ENCODE measurements at places on chromosomes 11 and 22.

DNA sequence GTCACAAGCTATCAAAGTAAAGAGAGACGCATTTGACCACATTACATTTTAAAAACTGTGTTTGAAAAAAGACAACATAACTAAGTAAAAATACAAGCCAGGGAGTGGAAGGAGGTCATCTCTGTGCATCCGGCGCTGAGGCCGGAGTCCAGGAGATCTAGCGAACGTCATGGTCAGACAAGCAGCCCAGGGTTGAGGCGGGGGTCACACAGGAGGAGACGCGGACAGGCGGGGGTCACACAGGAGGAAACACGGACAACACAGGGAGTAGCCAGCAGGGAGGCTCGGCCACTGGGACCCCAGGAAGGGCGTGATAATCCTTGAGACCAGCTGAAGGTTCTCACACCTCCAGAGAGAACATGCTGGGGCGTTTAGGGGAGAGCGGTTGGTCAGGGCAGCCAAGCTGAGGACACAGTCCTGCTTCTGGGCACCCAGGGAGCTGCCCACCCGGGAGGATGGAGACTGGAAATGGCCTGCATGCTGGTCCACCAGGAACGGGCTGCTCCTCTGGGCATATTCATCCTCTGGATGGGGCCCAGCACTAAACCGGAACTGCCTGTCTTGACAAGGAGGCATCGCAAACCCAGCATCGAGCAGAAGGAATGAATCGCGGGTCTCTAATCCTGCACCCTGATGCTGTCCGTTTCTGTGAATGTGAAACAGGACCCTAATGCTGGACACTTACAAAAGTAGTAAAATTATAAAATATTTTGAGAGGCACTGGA, 40.9 kb upstream of the MUC5AC start:
- DNase-seq = no peak

DNA sequence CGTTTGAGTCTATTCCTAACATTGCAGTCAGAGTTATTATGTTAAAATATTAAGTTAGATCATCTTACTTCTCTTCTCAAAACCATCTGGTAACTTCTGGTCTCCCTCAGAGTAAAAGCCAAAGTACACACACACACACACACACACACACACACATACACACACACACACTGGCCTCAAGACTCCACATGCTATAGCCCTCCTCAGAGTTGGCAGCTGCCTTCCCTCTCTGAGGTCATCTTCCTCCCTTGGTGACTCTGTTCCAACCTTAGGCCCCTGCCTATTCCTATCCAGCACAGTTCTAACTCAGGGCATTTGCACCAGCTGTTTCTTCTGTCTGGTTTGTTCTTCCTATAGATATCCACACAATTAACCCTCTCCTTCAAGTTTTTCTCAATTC, 272.0 kb upstream of the SESN3 start:
- DNase-seq = no peak

DNA sequence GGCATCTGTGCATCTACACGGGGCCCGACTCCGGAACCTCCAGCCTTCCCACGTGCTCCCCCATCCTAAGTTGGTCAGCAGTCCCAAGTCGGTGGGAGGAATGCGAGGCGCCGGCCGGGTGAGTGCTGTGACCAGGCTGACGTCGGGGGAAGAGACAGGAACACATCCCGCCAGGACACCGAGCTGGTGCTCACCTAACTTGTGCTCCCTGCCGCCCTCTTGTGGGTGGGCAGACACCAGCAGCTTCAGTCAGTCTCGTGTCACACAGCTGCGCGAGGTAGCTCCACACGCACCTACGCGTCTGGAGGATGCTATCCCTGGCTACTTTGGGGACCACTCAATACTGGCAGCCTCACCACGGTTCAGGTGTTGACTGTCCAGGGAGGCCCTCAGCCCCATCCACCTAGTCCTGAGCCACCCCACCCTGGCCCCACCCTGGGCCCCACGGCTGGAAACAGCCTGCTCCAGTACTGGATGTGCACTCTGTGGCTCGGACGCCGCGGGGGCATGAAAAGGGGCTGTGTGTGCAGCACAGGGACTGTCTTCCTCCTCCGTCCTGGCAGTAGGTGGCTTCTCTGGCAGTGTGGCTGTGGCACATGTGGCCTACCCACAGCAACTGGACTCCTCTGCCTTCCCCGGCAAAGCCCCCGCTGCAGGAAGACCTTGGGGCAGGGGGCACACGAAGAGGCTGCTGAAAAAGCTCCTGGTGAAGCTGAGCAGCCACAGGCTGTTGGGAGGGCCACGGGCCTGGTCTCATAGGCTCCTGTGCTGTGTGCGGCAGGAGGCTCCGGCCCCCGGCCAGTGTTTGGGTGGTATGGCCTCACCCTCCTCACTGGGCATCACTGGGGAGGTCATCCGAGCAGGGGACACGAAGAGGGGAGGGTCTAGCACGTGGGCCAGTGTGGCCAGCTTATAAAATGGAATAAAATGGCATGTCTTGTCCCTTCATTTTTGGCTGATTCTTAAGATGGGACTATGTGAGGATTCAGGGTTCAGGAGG, 11.2 kb upstream of the BID start:
- DNase-seq = no peak

- DNase-seq = no peak
Observed at GRCh38 chr11:46455834-46456233, 64.3 kb upstream of the CHRM4 start.

GRCh38 chr11:62712861-62713260, 5.4 kb downstream of the GNG3 start:
- DNase-seq = no peak

- no peak for DNase-seq
Observed at GRCh38 chr11:33063326-33063881, 24.0 kb downstream of the TCP11L1 start.

GRCh38 chr22:35540595-35541253, at the start of gene RASD2:
Gene RASD2, plus strand, starts transcription at chr22:35540831. Its CDS starts 5,979 bp downstream, at chr22:35546810.
- no peak for DNase-seq

DNA sequence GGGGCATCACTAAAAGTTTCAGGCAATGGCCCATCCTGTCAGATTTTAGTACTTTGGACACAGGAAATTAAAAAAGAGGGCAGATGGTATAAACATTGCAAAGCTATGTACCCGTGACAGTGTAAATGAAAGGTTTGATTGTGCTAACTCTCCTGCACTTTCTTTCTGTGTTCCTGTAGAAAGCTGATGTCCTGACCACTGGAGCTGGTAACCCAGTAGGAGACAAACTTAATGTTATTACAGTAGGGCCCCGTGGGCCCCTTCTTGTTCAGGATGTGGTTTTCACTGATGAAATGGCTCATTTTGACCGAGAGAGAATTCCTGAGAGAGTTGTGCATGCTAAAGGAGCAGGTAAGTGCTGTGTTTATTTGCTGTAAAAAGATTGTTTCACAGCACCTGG, 10.3 kb downstream of the CAT start:
- DNase-seq = no peak

- DNase-seq = no peak
Observed at GRCh38 chr11:2462986-2463765, 18.4 kb downstream of the KCNQ1 start.

DNA sequence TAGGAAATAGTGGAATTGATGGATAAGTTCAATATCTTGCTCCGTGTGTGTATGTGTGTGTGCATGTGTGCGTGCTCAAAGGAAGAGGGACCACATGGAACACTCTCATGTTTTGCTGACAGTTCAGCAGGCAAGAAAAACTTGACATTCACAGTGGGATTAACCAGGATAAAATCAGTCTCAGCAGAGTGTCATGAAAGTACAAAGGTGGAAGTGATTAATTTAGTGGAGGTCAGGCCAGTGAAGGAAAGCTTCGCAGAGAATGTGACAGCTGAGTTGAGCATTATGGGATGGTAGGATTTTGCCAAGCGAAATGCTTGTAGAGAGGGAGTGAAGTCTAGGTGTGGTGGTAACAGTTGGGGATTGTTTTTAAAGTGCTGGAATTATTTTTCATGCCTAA, 15.7 kb upstream of the FBXO3 start:
- DNase-seq = no peak

DNA sequence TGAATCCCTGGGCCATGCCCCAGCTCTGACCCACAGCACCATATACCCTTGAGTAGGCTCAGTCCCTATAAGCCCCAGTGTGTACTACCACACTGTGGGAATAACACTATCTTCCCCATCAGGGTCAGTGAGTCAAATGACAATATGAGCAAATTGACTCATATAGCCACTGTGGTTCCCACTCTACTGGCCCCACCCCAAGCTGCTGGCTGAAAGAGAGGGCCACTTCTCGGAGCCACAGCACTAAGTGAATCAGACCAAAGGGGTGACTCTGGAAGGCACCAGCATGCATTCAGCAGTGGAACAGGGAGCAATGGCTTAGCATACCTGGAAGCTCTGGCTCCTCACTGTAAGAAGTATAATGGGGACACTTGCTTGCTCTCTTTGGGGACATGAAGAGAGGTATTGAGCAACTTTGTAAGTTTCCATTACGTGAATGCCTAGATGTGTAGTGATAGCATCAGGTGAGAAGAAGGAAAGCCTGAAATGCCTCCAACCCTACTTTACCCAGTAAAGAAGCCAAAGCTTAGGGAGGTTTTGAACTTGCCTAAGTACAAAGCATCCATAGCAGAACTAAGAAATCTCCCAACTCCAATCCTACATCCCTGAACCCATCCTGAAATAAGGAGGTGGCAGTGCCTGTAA, 13.5 kb downstream of the CD59 start:
- DNase-seq = no peak

GRCh38 chr11:47715082-47715669, at the start of gene AGBL2:
Gene AGBL2, minus strand, starts transcription at chr11:47715369. Its CDS starts 719 bp downstream, at chr11:47714650.
- DNase-seq = peak; percentile 28

GRCh38 chr11:125460275-125460674, 35.8 kb downstream of the FEZ1 start:
- DNase-seq = no peak

GRCh38 chr11:61264795-61265194, 23.8 kb downstream of the PGA5 start:
- no peak for DNase-seq

DNA sequence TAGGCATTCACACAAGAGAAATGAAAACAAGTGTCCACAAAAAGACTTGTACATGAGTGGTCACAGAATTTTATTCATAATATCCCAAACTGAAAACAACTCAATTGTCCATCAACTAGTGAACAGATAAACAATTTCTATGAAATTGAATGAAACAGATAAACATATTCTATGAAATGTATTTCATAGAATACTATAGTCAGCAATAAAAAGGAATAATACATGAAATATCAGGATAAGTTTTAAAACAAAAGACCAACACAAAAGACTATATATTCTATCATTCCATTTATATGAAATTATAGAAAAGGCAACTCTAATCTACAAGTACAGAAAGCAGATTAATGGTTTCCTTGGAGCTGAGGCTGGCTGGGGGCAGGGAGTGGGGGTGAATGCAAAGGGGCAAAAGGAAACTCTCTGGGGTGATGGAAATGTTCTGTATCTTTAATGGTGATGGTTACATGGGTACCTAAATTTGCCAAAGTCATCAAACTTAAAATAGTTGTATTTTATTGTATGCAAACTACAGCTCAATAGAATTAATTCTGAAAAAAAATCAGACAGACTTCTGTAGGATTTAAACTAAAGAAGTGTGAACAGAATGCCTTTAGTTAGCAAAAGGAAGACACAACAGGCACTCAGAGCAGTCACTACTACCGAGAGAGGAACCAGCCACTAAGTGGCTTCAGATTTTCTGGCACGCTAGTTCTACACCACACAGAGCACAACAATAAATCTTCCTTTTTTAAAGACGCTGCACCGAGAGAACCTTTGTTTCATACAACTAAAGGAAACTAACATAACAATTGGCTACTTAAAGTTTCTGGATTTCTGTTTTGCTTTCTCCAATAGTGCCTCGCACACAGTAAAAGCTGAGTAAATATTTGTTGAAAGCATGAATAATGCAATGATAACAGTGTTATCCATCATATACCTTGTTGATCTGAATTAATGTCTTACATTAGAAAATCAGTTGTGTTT, 15.4 kb downstream of the CCDC34 start:
- no peak for DNase-seq

DNA sequence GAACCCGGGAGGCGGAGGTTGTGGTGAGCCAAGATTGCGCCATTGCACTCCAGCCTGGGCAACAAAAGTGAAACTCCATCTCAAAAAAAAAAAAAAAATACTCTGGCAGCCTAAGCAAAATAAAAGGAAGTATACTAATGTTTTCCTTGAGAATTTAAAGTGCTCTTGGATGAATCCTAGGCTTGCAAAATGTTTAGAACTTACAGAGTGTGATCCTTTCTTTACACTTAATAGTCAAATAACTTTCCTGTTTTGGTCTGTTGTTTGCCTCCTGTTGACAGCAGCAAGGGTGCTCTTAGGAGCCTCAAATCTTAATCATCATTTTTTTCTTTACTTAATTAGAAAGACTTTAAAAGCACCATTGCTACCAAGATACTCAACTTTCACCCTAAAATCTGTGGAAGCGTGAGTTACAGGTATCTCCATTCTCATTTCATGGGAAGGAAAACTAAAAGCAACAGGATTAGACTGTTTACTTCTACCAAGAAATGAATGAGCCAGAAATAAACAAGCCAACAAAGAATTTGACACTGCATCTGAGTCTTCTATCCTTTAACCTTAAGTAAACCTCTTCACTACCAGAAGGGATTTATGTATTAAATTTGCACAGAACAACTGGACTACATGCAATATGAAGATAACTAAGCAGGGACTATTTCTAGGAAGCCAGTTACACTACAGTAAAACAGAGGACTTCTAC, 38.7 kb upstream of the CRTAM start:
- DNase-seq = no peak

DNA sequence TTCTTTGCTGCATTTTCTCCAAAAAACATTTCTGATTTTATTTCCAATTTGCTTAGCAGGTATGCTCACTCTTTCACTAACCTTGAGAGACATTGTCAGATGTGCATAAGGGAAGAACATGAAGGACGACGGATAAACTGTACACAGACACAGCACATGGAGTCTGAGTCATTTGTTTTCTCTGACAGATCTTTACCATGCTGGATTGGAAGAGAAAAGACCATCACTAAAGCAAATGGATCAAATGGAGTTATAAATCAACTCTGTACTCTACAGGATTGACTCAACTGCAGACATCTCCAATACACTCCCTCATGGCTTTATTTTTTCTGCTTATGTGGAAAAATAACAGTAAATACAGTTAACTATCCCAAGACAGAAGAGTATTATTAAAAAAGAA, 90.2 kb upstream of the CTSC start:
- DNase-seq = no peak

- no peak for DNase-seq
Observed at GRCh38 chr11:129267716-129268115, 75.6 kb upstream of the ARHGAP32 start.

DNA sequence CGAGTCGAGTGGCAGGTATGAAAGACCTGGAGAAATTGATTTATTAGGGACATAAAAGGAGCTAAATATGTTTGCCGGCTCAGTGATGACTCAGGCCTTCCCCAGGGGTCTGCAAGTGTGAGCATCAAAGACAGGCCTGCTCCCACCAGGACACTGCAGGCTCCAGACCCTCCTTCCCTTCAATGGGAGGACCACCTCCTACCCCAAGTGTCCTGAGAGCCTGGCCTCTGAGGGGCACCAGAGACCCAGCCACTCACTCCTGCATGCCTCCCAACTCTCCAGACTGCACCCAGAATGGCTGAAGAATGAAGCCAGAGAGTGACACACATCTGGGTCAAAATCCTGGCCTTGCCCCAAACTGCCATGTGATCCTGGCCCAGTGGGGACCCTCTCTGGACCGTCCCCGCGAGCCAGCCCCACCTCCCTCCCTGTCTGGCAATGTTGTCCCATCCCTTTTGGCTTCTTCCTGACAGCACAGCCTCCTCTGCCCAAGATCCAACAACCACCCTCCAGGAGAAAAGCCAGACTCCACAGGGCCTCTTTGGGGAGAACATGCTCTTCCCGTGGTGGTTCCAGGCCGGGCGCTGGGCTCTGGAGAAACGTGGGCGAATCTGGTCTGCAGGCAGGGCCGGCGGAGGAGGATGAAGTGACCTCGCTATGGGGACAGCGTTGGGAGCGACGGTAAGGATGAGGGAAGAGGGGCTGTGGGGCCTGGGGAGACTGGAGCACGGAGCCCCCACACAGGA, 36.2 kb downstream of the CYTH4 start:
- no peak for DNase-seq
